Motor neuron (in vitro differentiated cells): ENCODE measurements at places on chromosomes 11 and 22. TPM values are rescaled to one million over a fixed set of nuclear protein-coding genes. Genes with fewer than 3 reads are reported as not detected.

- ATAC-seq: no peak
These were observed 13.3 kb upstream of the MOB2 start for GRCh38 chr11:1499899-1500298.

DNA sequence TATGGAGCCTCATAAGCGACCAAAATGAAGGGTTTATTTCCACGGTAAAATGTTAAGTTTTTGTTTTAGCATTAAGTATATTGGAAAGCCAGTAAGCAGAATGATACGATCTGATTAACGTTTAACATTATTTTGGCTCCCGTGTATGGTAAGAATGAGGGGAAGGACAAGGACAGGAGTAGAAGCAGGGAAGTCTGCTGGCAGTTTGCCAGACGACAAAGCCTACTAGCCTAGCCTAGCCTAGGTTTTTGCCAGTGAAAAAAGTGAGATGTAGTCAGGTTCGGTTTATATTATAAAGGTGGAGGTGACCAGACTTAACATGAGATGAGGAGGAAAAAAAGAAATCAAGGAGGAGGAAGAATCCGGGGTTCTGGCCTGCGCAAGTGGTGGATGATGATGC is 78.9 kb upstream of the ARHGAP32 start:
- no peak for ATAC-seq

DNA sequence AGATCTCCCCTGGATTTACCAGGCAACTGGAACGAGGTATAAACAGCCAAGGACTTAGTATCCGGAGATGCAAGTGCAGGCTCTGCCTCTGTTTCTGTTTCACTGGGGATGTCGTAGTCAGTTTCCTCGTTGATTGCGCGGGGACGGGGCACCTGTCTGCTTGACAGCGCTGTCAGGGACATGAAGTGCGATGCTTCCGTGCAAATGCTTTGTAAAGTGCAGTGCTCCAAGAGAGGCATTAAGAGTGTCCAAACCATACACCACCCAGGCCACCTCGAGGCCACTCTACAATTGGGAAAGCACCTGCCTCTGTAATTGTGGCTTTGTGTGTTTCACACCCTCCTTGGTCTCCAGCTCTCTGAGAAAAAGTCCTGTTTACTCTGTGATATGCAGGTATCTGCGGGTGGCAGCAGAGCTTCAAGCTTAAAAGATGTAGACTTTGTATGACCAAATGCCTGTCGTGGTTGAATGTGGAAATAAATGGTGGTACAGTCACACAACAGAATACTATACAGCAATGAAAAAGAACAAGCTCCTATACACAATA is 18.6 kb upstream of the CD5 start:
- ATAC-seq: no peak

GRCh38 chr22:37930952-37931440 is 22.4 kb downstream of the C22orf23 start:
- no peak for ATAC-seq

DNA sequence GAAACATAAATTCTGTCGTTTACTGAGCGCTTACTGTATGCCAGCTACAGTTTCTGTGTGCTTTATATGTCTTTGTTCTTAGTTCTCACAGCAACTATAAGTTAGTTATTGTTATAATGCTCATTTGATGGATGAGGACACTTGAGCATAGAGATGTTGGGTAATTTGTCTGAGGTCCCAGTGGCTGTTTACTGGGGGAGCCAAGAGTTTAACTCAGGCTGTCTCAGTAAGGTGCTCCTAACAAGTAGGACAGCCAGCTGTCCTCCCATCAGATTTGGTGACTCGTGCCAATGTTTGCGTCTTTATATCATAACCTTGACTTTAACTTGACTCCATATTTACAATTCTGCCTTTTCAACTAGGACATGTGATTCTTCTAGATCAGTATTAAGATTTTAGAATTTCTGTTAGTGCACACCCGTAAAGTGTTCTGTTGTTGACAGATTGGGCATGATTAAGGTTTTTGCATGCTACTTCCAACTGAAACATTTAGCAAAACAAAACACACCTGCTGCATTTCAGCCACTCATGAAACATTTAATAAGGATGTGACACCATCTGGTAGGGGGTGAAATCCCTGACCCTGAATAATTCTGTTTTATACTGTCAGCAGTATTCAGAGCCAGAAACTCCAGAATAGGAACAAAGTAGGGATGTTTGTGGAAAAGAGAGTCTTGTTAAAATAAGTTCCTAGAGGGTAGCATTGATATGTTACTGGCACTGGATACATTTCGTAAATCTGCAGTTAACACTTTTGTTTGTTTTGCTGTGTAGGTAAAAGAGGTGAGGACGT is 1.9 kb downstream of the REXO2 start:
- ATAC-seq: no peak

GRCh38 chr11:100927579-100927978 is 202.0 kb downstream of the PGR start:
- ATAC-seq: no peak

- no peak for ATAC-seq
These were observed 865.3 kb downstream of the TBC1D22A start for GRCh38 chr22:47627556-47628253.

- no peak for ATAC-seq
These were observed 879.4 kb upstream of the TENM4 start for GRCh38 chr11:80320226-80320625.

GRCh38 chr22:25136953-25137576 is 62.6 kb upstream of the CRYBB3 start:
- ATAC-seq: no peak

GRCh38 chr22:39303358-39303757 is 16.1 kb downstream of the RPL3 start:
- no peak for ATAC-seq

DNA sequence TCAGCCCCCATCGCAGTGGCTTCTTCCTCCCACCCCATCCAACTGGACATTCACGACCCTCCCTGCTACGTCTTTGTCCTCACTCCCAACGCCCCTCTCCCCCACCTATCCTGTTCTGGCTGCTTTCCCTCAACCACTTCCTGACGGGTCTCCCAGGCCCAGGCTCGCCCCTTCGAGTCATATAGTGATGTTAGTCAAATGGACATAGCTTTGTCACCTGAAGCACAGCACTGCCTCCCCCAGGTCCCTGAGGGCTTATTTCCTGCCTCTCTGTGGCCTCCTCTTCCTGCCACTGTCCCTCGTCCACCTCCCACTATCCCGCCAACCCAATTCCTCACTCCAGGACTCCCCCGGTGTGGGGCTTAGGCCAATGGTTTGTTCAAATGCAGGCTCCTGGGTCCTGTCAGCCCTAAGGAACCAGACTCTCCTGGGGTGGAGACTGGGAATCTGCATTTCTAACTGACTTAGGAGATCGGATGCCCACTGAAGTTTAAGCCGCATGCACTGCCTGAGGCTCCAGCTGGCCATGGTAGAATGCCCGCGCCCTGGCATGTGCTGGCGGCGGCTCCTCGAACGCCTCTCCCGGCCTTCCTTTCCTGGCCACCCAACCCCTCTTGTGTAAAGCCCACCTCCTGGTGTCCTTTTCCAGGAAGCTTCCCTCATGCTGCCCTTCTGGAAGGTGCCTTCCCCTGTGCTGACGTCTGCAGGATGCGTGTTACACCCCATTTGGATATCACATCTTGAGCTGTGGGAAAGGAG is 18.3 kb downstream of the SUN2 start:
- ATAC-seq: no peak

GRCh38 chr22:24144778-24145085 is 36.6 kb upstream of the SUSD2 start:
- ATAC-seq: no peak

DNA sequence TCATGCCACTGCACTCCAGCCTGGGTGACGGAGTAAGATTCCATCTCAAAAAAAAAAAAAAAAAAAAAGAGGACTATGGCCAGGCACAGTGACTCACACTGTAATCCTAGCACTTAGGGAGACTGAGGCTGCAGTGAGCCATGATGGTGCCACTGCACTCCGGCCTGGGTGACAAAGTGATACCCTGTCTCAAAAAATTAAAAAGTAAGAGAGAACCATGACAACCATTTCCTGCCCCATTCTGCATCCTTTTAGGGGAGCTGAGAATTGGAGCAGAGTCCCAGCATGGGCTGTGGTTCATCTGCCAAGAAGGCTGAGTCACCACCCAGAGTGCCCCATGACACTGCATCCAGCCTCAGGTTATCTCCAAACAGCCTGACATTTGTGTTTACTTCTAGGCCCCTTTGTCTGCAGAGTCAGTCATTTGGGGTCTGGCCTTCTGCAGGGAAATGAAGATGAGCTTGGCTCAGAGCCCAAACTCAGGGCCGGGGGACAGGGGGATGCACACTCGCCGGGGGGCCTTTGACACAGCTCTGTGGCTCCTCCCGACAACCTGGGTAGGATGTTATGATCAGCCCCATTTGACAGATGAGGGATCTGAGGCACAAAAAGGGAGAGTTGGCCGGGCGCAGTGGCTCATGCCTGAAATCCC is 4.7 kb downstream of the CSDC2 start:
- ATAC-seq: no peak

- no peak for ATAC-seq
These were observed 68.1 kb downstream of the PDE2A start for GRCh38 chr11:72605973-72606747.

- ATAC-seq: no peak
These were observed 53.6 kb downstream of the MPPED1 start for GRCh38 chr22:43465291-43466015.

- ATAC-seq: no peak
These were observed 77.1 kb downstream of the DHCR7 start for GRCh38 chr11:71370895-71371673.

DNA sequence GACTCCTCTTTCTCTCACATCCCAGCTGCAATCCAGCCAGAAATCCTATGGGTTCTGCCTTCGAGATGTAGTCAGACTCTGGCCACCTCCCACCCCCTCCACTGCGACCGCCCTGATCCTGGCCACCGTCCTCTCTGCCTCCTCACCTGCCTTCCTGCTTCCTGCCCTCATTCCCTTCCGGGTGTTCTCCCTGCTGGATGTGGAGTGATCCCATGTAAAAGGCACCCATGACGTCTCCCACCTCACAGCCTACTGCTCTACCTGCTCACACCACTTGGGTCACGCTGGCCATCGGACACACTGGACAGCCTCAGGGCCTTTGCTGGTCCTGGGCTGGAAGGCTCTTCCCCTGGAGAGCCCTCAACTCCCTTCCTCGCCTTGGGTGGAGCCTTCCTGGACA is 33.7 kb upstream of the CD5 start:
- no peak for ATAC-seq

DNA sequence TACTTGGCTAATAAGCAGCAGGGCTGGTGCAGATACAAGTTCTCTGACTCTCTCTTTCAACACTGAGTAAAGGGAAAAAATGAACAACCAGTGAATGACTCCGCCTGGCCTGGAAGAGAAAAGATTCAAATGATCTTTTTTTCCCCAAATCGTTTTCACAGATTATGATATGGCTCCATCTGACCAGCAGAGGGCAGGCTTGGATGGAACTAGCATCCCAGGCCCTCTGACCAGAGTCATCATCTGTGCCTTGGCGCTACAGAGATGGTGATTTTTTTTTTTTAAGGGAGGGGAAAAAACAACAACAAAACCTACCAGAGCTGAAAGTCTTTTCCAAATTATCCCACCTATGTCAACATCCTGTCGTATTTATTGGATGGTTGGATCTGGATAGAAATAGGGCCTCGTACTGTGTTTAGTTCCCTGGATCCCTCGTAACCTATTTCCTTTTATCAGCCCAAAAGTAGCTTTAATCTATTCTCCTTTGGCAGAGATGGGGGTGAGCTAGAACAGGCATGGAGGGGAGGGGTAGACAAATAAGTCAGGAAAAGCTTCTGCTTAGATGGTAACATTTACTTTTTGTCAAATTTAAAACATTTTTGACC is 69.7 kb downstream of the PRSS23 start:
- peak; percentile 76 for ATAC-seq

- ATAC-seq: no peak
These were observed 207.0 kb downstream of the TBC1D22A start for GRCh38 chr22:46969491-46969890.

DNA sequence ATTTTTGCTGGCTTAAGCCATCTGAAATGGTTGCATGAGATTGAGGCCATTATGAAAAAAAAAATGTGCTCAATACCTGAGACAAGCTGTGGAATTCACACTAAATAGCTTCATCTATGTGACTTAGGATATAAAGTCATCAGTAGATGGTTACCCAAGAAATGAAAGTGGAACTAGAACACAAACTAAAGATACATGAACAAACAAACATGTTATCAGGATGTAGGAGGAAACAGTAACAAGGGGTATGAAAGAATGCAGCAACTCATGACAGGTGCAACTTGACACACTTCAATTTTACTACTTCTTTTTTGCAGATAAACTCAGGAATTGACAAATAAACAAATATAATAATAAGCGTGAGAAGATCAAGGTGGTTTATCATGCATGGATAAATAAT is 155.0 kb downstream of the WT1 start:
- ATAC-seq: no peak

GRCh38 chr11:122634501-122634900 is 21.0 kb upstream of the UBASH3B start:
- no peak for ATAC-seq

GRCh38 chr11:119248750-119249670 is 42.9 kb downstream of the CBL start:
- ATAC-seq: no peak

GRCh38 chr11:123371506-123372297 is 58.4 kb upstream of the GRAMD1B start:
- no peak for ATAC-seq

- no peak for ATAC-seq
These were observed 1.7 kb downstream of the STX3 start for GRCh38 chr11:59756845-59757244.

DNA sequence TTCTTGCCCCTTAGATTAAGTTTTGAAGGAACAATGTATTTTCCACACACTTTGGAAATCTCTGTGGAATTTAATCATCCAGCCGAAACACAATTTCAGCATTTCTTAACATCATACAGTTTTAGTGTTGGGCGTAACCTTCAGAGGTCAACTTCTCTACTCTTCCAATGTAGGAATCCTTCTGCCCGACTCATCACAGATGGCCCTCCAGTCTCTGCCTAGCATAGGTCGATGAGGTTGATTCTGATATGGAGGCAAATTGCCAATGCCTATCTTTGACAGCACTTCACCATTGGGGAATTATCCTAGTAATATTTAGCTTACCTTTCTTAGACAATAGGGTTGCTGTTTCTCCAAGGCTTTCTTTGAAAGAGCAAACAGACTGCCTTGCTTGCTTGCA is 175.7 kb upstream of the TTC12 start:
- no peak for ATAC-seq

DNA sequence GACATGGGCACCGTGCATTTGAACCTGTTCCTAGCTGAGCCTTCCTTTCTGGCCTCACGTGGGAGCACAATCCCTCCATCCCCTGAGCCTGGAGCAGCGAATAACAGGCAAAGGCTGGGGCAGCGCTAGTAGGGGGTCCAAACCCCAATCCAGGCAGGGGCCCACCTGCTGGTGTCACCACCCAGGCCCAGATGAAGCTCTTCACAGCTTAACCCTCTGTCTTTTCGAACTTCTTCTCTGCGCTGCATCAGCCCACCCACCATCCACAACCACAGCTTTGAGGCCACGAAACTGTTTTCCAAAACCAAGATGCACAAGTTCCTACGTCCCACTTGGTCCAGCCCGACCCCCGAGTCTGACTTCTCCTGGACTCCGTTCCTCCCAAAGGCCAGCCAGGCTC is 11.5 kb downstream of the KCNC1 start:
- no peak for ATAC-seq

- ATAC-seq: peak; percentile 75
These were observed 11.5 kb downstream of the YPEL4 start for GRCh38 chr11:57638005-57638781.

The CTTN gene
- 254 and 289 TPM in 2 replicates for total RNA-seq

The PLAAT2 gene
- 0.89 TPM in 1 of 2 replicates, not detected in the other for total RNA-seq

The PRRG4 gene
- total RNA-seq: 0.22 and 0.36 TPM in 2 replicates

The SAA4 gene
- not detected in 2 replicates for total RNA-seq

The MMP1 gene
- 0.09 TPM in 1 of 2 replicates, not detected in the other for total RNA-seq

The SPECC1L gene
- total RNA-seq: 30.0 and 39.2 TPM in 2 replicates

The SCGB1C1 gene
- total RNA-seq: not detected in 2 replicates

The APOBEC3C gene
- total RNA-seq: 0.73 and 0.96 TPM in 2 replicates

The APOL5 gene
- total RNA-seq: not detected in 2 replicates

The FGF3 gene
- total RNA-seq: 0.23 and 0.25 TPM in 2 replicates

The FAM227A gene
- 5.3 and 5.8 TPM in 2 replicates for total RNA-seq
